ENCODE measurements at places on chromosomes 7 and 10. TPM values are rescaled to one million over a fixed set of nuclear protein-coding genes. Genes with fewer than 3 reads are reported as not detected.

PSD gene
- 0.23 TPM for total RNA-seq

GTF2IRD1 gene
- total RNA-seq, result 21.9 TPM

MYL10 gene
- total RNA-seq, result 0.69 TPM

PTTG1IP2 gene
- total RNA-seq, result not detected

CPA2 gene
- total RNA-seq, result not detected

DNA sequence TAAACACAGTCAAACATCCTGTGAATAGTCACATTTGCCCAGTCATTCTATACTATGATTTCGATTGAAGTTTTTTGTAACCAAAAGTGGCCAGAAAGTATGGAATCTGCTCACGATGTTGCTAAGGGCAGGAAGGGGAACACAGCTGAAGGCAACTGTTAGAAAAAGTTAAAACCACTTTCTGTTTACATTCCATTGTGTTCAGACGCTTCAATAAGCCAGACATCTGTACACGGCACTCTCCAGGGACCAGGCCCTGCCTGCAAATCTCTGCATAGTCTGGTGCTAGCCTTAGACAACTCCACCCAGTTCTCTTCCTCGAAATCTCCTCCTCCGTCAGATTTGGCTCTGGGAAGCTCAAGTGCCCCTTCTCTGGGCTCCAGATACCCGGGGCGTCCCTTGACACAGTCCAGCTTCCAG is 17.1 kb upstream of the TMEM120A start:
- no peak for DNase-seq

DNA sequence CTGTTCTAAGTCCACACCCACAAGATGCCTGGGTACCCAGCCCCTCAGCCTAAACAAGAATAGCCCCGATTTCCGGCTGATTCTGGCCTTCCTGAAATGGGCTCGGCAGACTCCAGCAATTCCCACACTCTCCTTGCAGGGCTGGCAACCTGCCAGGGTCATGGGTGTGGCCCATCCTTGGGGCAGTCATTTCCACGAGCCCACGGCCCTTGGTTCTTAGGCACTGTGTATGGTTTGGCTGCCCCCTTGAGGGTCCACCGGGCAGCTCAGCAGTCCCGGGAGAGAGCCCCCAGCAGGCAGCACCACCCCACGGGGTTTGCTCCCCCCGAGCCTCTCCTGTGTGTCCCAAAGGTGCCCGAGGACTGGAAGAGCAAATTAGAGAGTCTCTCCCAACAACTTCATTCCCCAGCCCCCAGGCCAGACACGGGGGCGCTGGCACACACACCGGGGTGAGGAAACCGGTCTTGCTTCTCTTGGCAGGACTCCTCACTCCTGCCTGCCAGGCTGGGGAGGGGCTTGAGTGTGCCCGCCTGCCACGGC is 142.2 kb downstream of the EMX2 start:
- peak; percentile 51 for DNase-seq

DNA sequence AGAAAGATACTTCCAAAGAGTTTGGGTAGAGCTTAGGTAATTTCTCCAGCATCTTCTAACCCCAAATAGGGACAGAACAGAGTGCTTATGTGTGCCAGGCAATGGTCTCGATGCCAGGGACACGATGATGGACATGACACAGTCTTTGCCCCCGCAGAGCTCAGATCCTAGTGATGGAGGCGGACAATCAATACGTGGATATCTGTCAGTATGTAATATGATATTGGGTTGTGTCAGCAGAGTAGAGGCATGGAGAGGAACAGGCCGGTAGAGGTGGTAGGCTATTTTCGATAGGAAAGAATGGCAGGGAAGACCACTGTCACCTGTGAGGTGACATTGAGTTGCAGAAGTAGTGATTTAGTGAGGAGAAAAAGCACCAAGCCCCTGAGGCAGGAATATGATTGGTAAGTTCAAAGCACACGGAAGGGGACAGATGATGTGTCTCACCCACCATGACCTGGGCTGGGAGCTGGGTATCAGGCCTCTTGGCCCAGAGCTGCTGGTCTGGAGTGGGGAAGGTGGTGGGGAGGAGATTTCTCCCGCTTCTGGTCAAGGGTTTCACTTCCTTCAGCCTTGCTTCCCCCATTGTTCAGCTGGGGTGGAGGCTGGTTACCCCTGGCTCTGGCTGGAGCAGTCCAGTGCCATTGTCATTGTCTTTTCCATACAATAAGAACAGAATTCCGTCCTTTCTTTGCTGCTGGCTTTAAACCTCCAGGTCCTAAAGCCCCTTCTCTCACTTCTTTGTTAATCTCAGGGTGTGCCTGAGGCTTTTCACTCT is 36.0 kb upstream of the SRGN start:
- no peak for DNase-seq

DNA sequence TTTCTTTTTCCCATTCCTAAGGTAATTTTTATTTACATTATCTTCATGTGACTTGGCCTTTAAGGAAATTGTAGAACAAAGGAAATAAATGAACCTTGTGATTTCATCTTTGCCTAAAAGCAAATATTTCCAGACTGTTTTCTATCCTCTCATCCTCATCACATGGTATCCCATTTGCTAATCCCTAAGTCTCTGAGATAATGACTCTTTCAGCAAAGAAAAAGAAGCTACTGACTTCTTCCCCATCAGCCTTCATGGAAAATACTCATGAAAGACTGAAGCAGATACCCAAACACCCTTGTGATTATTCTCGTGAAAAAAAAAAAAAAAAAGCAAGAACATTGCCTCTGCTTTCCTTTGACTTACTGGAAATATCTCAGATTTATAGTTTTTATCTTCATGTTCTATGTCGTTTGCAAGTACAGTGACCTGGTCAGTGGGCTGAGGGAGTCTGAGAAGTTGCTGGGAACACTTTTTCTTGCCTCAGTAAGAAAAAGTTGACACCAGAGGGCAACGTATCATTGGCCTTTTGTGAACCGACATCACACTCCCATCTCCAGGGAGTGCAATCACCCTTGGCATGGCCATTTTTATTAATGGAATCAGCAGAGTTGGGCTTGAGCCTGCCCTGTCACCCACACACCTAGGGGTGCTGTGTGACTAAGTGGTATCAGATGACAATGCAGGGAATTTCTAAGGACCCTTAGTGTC is 246.0 kb upstream of the KMT2E start:
- DNase-seq, result no peak

- DNase-seq, result no peak
These were observed 37.3 kb upstream of the SLC29A3 start for GRCh38 chr10:71281646-71282322.
